Left renal cortex interstitium (tissue), 4 donors: ENCODE measurements at places on chromosomes 5 and 9.

- DNase-seq, result no peak
Measured at GRCh38 chr9:14278291-14278721, 35.6 kb downstream of the NFIB start.

DNA sequence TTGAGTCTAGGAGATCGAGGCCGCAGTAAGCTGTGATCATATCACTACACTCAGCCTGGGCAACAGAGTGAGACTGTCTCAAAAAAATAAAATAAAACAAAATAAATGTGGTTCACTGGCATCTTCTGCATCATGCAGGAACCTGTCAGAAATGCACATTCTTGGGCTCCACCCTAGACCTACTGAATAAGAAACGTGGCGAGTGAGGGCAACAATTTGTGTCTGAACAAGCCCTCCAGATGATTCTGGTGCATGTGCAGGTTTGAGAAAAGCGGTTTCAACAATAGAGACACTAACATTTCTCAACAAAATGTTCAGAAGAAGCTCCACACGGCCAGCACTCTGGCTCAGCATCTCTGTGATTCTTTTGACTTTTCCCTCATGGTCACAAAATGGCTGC is 42.8 kb upstream of the CPEB4 start:
- DNase-seq, result no peak

DNA sequence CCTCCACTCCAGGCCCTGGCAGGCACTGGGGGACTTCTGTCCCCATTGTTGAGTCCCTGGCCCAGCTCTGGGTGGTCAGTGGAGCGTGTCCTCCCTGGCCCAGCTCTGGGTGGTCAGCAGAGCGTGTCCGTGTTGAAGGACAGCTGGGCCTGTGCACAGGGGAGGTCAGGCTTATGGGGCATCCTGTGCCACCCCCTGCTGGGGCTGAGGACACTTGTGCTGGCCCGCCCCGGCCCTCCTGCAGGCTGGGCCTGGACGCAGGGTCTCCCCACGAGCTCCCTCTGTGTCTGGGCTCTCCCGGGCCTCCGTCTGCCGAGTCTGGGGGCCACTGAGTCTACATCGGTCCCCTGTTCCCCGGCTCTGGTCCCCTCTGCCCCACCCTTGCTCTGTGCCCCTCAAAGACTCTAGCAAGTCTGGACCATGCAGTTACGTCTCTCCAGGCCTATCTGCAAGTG is 11.5 kb upstream of the CLIC3 start:
- DNase-seq, result no peak

DNA sequence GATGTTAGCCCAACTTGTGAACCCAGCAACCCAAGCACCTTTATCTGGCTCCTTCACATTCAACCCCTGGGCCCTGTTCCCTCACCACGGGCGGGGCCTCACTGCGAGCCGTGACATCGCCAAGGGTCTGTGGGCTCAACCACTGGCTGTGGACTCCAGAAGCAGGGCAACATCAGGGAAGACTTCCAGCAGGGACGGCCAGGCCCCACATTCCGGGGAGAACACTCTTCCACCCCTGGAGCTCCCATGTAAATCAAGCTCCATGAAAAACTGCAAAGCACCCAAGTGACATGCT is 175.3 kb downstream of the ERCC6L2 start:
- DNase-seq, result no peak

GRCh38 chr9:93593144-93593658 is 16.8 kb downstream of the PHF2 start:
- DNase-seq, result no peak

GRCh38 chr9:96344458-96345180 is 38.9 kb downstream of the SLC35D2 start:
- no peak for DNase-seq

DNA sequence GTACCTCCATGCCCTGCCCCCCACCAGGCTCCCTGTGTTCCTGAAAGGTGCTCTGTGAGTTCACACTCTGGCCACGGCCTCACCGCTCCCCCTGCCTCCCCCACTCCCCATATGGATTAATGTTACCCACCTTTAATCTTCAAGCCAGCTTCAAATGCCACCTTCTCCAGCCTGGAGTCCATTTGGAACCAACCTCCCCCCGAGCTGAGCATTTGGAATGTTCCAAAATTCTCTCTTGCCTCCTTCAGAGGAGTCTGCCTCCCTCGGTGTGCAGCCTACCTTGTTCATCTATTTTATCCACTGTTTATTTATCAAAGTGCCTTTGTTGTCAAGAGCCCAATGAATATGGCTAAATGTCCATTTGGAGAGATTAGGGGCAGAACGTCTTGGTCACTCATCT is 4.3 kb downstream of the GOLGA2 start:
- DNase-seq, result no peak

DNA sequence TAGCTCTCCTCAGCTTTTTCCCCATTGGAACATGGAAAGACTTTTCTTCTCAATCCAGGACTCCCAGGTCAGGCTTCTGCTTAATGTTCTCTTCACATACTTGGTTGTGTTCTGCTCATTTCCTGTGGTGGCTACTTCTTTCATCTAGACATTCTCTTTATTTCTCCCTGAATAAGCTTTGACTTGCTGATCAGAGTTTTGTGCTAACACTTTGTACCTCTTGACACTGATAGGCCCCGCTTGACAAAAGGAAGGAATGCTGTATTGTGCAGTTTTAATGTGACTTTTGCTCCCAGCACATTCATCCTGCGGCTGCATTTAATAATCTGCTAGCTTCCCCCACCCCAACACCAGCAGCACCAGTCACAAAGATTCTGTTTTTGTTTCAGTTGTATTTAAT is 90.9 kb upstream of the MINAR2 start:
- no peak for DNase-seq

GRCh38 chr5:173155912-173156311 is 11.6 kb downstream of the BNIP1 start:
- DNase-seq, result no peak
